HFFc6 (cell line): ENCODE measurements at places on chromosomes 5 and 9.

DNA sequence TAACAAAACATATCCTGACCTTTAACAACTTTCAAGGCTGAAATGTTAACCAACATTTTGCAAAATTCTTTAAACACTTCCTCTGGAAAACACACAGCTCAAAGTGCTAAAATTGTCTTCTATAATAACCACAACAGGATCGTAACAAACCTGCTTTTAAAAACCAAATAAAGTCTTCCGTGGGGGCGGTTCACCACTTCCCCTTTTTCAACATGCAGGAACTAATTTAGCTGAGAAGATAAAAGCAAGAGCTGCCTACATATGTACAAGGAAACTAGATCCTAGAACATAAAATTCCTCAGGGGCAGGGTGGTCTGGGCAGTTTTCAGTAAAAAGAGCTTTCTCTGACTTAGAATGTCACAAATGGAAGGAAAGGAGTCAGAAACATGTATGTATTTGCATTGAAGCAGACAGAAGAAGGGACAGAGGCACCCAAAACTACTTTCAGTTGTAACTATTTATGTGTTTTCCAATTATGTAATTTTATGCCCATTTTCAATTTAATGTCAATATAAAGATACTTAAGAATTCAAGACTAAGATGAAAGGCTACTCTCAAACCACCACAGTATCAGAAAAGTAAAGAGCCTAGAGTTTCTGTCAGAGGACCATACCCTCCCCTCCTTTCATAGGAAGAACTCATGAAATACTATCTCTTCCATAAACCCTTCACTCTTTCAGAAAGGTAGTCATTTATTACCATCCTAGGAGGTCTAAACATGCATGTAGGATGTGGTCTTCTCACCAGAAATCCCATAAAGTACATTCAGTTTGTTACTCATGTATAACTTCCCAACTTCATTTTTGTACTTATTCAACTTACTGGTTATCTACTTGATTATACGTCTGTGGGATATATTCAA lies 185.9 kb upstream of the RASA1 start:
- H3K4me3 ChIP-seq: peak overlapping the region; percentile 45
- peak overlapping the region; percentile 7; the same call in 1 of the 2 replicates for H3K27ac ChIP-seq
- DNase-seq: no peak
- H3K4me1 ChIP-seq: peaks cover 21% of the 10 kb centered on the region
- H3K36me3 ChIP-seq: peaks cover 6% of the 10 kb centered on the region

DNA sequence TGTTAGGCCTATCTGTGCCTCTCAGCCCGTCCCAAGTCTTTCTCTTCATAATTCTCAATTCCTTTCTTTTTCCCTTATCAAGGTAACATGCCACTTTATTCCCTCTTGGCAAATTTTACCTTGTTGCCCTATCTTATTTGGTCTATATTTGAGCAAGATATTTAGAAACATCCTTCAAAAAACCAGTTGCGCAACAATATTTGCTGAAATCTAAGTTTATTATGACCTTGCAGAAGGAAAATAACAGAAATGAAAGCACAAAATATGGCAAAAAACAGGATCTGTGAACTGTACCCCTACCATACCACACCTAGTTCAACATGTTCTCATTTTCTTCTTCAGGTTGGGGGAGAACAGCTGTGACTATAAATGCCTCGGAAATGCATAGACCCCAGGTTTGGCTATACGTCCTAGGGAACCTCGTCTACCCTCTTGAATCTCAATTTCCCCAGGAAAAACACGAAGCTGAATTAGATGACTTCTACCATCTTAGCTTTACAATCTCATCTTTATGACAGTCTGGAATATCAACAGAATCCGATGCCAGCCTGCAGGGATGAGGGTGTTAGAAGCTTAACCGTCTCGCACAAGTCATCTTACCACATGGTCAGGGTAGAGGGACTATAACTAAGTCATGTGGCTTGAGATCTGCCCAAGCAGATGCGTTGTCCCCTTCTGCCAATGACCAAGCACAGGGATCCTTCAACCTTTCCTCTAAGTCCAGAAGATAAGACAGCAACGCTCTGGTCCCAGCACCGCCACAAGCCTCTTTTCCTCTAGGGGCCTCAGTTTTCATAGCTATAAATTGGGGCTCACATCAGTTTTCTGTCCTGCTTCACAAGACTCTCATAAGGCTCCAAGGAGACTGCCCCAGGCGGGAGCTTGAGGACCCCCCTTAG lies 1.3 kb downstream of the LCP2 start:
- no peak overlapping the region for H3K27ac ChIP-seq
- H3K4me3 ChIP-seq: no peak overlapping the region

DNA sequence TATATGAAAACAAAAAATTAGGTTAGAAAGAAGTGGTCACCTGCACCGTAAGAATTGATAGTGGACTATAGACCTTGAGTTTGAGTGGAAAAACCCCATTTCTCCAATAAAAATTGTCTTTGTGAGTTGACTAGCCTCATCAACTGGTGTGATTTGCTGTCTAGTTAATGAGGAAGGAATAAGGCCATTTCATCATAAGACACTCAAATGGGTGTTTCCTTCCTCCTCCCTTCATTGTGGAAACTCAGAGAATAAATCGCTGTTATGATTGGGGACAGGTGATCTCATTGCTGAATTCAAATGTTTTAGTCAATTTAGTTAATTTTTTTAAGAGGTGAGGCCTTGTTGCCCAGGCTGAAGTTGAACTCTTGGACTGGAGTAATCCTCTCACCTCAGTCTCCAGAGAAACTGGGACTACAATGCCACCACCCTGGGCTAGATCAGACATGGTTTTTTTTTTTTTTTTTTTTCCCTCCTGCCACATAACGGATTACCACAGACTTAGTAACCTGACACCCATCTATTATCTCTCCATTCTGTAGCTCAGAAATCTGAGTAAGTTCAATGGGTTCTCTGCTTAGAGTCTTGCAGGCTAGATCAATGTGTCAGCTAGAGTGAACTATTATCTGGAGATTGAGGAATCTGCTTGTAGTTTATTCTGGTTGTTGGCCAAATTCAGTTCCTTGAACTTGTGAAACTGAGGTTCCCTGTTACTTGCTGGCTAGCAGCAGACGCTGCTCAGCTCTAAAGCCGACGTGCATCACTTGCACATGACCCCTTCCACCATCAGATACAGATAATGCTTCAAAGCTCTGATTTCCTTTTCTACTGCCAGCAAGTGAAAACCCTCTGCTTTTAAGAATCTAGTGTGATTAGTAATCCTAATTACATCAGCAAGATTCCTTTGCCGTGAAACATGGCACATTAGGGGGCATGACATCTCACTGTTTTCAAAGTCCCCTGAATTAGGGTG lies 663.8 kb upstream of the CDH9 start:
- no peaks in the 10 kb centered on the region for H3K27me3 ChIP-seq
- H3K4me1 ChIP-seq: no peaks in the 10 kb centered on the region
- no peak overlapping the region for H3K27ac ChIP-seq
- H3K4me3 ChIP-seq: no peak overlapping the region

GRCh38 chr9:89236955-89237573 lies 58.4 kb upstream of the SHC3 start:
- H3K27me3 ChIP-seq: peaks cover 22% of the 10 kb centered on the region
- H3K27ac ChIP-seq: no peak overlapping the region
- peaks cover 7% of the 10 kb centered on the region for H3K4me1 ChIP-seq
- H3K4me3 ChIP-seq: no peak overlapping the region
- no peak for DNase-seq
